Nephron progenitor cell (in vitro differentiated cells): ENCODE measurements at places on chromosomes 3 and 15.

GRCh38 chr15:92907229-92907628, 7.1 kb downstream of the CHD2 start:
- no peak for DNase-seq

GRCh38 chr3:18288243-18288642, 136.9 kb downstream of the SATB1 start:
- no peak for DNase-seq

GRCh38 chr15:40302981-40303380, 4.8 kb downstream of the PLCB2 start:
- DNase-seq: no peak

- peak; percentile 79 for DNase-seq
These were observed 3.9 kb upstream of the TLE3 start for GRCh38 chr15:70101459-70102113.

DNA sequence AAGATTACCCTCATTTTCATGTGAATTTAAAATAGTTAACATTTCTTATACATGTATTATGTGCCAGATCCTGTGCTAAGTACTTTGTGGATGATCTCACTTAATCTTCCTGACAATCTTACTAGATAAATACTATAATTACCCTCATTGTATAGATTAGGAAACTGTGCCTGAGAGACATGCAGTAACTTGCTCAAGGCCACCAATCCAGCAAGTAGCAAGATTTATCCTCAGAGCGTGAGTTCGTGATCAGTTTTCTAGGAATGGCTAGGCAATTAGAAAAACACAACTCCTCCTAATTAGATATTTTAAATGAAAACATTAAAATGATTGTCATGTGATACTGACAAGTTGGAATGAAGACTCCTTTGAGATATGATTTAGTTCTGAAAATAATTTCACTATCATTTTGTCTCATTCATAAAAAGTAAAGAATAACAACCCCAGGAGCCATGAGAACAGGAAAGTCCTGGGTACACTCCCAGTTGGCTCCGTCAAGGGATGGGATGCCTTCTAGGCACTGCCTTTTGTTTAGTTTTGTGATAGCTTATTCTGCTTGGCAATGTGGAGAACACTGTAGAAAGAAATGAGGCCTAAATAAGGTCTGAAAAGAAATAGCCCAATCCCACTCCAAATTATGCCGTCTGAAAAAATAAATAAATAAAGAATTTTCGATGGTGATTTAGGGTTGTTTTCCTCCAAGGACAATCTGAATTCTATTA, 61.3 kb downstream of the FBN1 start:
- no peak for DNase-seq
